ENCODE measurements at places on chromosomes 7 and 10.

GRCh38 chr10:101840102-101840684 lies 3.4 kb downstream of the KCNIP2 start:
- no peak for DNase-seq

DNA sequence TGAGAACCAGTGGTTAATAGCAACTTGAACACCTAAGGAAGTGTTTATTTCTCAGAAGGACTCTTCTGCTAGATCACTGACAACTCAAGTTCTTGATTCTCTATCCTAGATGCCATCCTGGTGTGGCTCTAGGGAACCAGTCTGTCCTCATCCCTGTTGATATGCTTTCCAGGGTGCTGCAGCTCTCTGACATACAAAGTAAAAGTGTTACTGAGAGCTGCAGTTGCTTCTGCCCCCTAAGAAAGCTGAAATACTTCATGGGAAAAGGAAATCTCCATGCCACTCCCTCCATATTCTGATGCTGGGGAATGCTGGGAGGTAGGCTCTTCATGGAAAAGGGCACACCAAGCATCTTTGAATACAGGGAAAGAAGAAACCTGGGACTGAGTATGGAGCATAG lies 168.1 kb downstream of the KLF6 start:
- no peak for DNase-seq

GRCh38 chr10:133357285-133358161 lies at the start of gene FUOM:
TSS of gene FUOM (minus strand) at chr10:133358019. CDS start at chr10:133358007, 12 bp downstream.
- peak; percentile 91 for DNase-seq

GRCh38 chr7:157278791-157279724 lies 57.7 kb upstream of the DNAJB6 start:
- DNase-seq = no peak

GRCh38 chr10:131618587-131619267 lies 282.1 kb upstream of the PPP2R2D start:
- no peak for DNase-seq

GRCh38 chr10:68103901-68104300 lies 5.4 kb upstream of the MYPN start:
- no peak for DNase-seq

- DNase-seq = no peak
These were observed 589.3 kb downstream of the DNAJB6 start for GRCh38 chr7:157926107-157926506.

GRCh38 chr10:102994531-102995295 lies 76.6 kb downstream of the CNNM2 start:
- DNase-seq = no peak

- no peak for DNase-seq
These were observed 1.5 kb upstream of the LRRC4 start for GRCh38 chr7:128032605-128033235.

DNA sequence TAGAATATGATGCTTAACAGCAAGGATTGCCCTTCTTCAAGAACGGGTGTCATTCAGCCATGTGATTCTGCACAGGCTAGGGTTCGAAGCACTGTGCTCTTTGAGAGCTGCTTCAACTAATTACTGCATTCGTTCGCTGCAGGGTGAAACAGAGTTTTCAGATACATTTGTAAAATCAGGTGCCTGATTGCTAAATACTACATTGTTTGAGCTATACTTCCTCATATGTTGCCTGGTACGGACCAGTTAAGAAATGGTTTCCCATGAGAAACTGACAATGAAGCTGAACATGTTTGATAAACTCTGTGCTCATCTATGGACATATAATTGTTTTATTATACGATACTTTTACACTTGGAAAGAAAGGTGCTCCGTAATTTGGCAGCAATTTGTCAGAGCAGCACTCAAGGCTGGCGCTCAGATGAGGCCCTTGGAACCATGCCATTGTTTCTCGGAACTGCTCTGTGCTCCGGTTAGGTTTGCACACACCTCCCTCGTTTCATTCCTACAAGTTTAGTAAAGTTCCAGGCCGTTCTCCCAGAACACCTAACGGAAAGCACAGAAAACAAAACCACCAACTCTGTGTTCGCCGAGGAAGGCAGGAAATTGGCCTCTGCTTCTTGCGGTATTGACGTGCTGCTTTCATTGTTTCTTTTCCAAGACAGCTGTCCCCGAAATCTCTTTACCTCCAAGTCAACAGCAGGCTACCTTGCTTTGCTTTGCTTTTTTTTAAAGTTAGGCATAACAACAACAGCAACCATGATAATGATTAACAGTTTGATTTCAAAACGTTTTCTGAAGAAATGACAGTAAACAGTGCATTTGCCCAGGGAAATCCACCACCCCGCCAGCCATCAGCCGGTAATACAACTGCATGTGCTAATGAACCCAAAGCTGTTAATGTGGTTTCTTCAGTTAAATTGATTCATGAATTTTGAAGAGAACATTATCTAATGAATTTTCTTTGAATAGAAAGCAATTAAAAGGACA lies 206.9 kb downstream of the EBF3 start:
- DNase-seq = peak; percentile 14

GRCh38 chr10:62853710-62854109 lies 37.5 kb upstream of the EGR2 start:
- peak; percentile 78 for DNase-seq

DNA sequence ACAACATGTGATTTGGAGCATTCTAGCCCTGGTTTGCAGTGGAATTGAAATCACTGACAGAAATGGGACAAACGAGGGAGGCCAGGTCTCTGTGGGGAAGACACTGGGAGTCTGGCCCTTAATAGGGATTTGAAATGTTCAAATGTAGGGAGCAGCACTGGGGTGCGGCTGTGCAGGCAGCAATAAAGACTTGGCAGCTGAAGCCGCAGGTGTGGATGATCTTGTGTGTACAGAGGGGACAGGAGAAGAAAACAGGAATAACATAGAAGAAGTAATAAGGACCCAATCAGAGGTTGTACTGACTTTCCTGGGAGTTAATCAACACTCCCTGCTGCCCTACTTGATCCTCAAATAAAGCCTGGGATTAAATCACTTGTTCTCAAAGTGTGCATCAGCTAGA lies 127.6 kb upstream of the PTN start:
- DNase-seq = no peak

- no peak for DNase-seq
These were observed 9.9 kb downstream of the PIP4K2A start for GRCh38 chr10:22704471-22704911.

- DNase-seq = no peak
These were observed 16.8 kb downstream of the MACC1 start for GRCh38 chr7:20200361-20200760.

- DNase-seq = no peak
These were observed 28.9 kb upstream of the PCBD1 start for GRCh38 chr10:70917226-70917625.

DNA sequence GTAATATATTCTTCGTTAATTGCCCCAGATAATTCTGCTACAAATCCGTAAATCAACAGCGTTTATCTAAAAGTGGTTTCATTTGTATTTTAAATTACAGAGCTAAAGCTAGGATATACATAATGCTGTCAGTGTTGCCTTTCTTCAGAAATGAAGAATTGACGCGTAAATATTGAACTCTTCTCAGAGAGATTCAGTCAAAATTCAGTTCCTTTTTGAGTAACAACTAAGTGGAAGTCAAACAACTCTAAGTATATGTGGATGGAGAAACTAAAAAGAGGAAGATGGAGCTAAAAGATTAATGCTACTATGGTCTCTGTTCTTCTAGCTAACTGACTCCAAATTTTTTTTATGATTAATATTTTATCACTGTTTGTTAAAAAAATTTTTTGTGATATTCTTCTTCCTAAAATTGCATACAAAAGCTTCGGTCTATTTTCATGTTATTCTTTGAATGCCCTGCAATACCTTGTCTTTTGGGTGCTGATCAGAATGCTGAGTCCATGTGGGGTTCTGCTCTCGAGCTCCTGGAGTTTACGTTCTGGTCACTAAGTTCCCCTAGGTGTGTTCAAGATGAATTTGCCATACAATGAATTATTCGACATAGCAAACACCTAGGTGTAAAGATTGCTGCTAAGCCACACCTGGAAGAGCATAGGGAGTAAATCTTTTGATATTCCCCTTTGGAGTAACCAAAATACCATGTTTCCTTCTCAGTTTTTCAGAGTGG lies 20.7 kb downstream of the MDFIC start:
- peak; percentile 40 for DNase-seq

DNA sequence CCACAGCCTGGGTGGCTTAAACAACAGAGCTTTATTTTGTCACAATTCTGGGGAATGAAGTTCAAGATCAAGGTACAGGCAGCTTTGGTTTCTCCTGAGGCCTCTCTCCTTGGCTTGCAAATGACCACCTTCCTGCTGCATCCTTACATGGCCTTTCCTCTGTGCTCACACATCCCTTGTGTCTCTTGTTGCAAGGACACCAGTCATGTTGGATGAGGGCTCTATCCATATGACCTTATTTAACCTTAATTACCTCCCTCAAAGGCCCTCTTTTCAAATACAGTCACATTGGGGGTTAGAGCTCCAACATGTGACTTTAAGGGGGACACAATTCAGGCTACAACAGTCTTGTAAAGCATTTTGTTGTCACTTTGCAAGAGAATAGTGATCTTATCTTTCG lies 65.0 kb upstream of the PLXNA4 start:
- DNase-seq = no peak

GRCh38 chr7:135291809-135292253 lies 58.2 kb downstream of the STRA8 start:
- DNase-seq = no peak

- DNase-seq = peak; percentile 77
These were observed 35.7 kb downstream of the P4HA1 start for GRCh38 chr10:73060738-73061635.

DNA sequence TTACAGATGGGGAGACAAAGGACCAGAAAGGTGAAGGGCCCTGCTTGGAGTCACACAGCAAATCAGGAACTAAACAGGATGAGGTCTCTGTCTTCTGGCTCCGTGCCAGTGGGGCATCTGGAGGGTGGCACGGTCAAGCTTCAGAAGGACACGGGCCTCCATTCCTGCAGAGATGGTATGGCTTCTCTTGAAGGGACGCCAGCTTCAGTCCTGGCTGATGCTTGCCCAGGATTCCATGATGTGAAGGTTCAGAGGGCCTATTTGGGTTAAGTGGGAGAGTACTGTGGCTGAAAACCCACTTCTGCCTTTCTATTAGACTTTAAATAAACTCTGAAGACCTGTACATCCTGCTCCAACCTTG lies 6.1 kb downstream of the RAMP3 start:
- DNase-seq = no peak

DNA sequence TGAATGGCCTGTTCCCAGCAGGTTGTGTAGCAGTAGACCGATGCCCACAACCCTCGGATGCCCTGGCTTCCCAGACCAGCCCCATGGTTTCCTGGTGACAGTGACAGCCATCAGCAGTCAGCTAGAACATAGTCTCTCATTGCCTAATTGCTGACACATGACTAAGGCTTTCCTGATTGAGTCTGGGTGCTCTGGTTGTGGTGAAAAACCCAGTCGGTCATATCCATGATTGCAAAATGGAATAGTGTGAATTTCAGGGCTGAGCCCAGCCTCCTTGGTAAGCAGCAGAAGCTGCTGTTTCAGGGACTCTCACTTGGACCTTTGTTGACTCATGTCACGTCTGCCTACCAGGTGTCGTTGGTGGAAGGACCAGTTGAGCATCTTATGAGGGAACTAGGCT lies 36.6 kb downstream of the POR start:
- DNase-seq = peak; percentile 68

- DNase-seq = no peak
These were observed 205.3 kb upstream of the MKLN1 start for GRCh38 chr7:131122394-131122793.
